Epithelial cell of proximal tubule (primary cell): ENCODE measurements at places on chromosomes 4 and X. TPM values are rescaled to one million over a fixed set of nuclear protein-coding genes. Genes with fewer than 3 reads are reported as not detected.

- no peak for DNase-seq
Measured at GRCh38 chr4:182752158-182752910, 164.9 kb downstream of the DCTD start.

Gene IL9R
- total RNA-seq: 0.07 TPM in 1 of 2 replicates, not detected in the other

Gene AMMECR1
- 16.7 and 23.7 TPM in 2 replicates for total RNA-seq

GRCh38 chr4:127403471-127404084 is 229.2 kb upstream of the INTU start:
- DNase-seq: no peak

Gene GALNT7
- total RNA-seq: 31.1 and 36.6 TPM in 2 replicates

Gene KIT
- total RNA-seq: 0.12 and 0.22 TPM in 2 replicates

DNA sequence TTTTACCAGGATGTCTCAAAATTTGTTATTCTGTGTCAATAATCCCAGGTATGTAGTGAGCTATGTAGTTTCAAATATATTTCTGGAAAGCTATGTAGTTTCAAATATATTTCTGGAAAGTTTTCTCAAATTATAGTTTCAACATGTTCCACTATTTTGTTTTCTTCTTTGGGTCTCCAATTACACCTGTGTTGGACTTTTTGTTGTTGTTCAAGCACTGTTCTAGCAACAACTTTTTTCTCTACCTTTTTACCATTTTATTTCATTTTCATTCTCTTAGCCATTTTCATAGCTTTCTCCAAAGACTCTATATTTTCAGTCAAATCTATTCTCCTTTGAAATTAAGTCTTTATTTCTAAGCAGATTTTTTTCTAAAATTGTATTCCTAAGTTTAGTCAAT is 88.4 kb downstream of the LCORL start:
- DNase-seq: no peak
